ENCODE measurements at places on chromosomes 12 and 14.

GRCh38 chr14:103057028-103057371, 349 bp downstream of the CDC42BPB start:
- DNase-seq: no peak

GRCh38 chr14:70999117-70999516, 91.9 kb downstream of the PCNX1 start:
- no peak for DNase-seq

- peak; percentile 72 for DNase-seq
These were observed 259.1 kb downstream of the PCNX1 start for GRCh38 chr14:71166180-71166837.

GRCh38 chr12:5308996-5309395, 122.9 kb upstream of the NTF3 start:
- no peak for DNase-seq

GRCh38 chr12:82652071-82652470, 34.6 kb upstream of the TMTC2 start:
- no peak for DNase-seq

- DNase-seq: peak; percentile 35
These were observed 2.8 kb upstream of the CNIH1 start for GRCh38 chr14:54443981-54444380.

DNA sequence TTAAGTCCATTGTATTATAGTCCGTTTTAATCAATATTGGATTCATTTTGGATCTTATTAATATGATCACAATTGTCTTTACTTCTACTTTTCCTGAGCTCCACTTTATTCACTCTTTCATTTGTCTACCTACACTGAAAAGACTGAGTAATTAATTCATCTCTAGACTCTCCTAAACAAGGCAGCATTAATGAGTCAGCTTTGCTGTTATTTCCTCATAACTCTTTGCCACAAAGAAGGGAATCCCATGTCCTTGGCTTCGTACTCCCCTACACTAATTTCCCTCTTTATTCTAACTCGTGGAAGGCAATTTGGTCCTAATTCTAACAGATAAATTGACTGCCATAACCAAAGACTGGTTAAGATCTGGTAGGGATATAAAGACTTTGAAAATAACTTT, 91.9 kb downstream of the ARMH4 start:
- DNase-seq: no peak

GRCh38 chr12:33222357-33222756, 217.3 kb downstream of the SYT10 start:
- DNase-seq: no peak

GRCh38 chr12:92995258-92995903, 66.3 kb upstream of the EEA1 start:
- peak; percentile 16 for DNase-seq

- no peak for DNase-seq
These were observed 195.3 kb upstream of the BCL2L14 start for GRCh38 chr12:11875414-11875935.

- DNase-seq: no peak
These were observed 32.7 kb upstream of the YARS2 start for GRCh38 chr12:32788405-32788804.

DNA sequence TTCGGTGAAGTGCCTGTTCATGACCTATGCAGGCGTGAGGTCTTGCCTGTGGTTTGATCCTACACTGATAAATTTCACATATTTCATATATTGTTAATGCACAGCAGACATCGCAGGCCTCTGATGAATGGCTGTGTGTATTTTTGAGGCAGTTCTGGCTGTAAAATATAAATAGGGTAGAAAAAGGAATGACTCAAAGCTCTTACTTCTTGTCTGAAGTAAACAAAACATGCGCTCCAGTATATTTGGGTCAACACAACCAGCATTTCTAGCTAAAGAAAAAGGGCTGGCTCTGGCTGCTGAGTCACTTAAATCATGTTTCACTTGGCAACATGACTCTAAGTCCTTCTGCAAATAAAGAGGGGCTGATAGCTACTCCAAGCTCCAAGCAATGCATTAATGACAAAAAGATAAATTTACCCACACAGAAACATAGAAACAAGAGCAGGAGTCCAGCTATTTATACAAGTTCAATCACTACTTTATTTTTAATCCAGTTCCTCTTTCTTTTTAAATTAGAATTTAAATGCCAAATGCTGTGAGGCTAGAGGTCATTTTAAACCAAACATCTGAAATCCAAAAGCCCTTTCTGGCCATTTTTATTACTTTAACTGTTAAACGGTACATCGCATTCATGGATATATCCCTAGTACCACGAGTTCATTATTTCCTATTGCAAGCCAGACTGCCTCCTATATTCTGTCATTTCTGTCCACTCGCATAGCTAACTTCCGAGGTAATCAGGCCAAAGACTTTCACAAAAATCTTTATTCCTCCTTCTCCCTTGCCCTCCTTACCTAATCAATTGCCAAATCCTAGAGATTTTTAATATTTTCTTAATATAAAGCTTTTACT, 54.3 kb upstream of the TMCC3 start:
- DNase-seq: peak; percentile 90

DNA sequence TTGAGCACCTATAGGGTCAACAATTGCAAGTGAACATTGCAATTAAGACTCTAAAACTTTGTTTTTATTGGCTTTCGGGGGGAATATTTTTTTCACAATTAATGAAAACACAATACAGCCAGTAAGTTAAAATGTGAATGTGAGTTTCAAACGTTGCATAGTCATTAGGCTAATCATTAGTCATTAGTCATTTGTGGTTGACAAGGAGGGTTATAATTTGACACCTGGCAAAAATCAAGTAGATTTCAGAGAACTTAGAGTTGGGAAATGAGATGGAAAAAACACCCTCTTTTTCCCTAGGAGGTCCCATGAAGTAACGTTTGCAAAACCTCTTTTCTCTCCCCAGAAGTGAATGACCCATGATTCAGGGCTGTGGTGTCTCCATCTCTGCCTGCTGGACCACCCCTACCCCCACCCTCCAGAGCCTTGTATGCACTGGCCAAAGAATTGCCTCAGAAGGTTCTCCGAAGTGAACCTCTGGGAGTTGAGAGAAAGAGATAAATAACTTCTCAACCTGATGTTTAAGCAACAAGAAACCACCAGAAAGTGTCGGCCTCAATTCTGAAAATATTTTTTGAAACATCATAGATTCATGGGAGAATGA, 196.3 kb downstream of the PAX9 start:
- no peak for DNase-seq

DNA sequence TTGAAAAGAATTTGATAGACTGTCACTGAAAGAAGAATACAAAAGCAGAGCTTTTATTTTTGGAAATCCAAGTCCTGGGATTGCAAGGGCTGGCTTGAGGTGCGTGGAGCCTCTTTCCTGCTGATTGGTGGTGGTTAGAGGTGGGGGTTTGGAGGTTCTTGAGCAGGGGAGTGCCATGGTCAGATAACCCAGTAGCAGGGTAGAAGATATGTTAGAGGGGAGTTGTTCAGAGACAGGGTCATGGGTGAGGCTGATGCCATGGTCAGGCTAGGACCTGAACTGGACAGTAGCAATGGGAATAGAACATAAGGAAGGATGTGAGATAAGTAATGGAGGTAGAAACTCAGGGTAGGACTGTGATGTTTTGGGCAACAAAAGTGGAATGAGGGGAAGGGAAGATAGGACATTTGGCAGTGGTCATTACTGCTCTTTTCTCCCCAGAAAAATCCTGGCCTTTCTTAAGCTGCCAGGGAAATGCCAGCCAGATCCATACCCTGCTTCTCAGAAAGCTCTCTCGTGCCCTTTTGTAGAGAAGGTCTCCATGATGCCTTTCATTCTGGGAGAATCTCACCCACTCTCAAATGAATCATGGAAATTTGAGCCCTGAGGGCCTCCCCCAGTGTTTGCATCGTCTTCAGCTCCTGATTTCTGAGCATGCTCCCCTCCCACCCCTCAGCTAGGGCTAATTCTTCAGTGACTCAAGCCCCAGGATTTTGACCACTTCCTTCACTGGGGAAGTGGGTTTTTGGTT, 9.5 kb downstream of the EMP1 start:
- peak; percentile 47 for DNase-seq

DNA sequence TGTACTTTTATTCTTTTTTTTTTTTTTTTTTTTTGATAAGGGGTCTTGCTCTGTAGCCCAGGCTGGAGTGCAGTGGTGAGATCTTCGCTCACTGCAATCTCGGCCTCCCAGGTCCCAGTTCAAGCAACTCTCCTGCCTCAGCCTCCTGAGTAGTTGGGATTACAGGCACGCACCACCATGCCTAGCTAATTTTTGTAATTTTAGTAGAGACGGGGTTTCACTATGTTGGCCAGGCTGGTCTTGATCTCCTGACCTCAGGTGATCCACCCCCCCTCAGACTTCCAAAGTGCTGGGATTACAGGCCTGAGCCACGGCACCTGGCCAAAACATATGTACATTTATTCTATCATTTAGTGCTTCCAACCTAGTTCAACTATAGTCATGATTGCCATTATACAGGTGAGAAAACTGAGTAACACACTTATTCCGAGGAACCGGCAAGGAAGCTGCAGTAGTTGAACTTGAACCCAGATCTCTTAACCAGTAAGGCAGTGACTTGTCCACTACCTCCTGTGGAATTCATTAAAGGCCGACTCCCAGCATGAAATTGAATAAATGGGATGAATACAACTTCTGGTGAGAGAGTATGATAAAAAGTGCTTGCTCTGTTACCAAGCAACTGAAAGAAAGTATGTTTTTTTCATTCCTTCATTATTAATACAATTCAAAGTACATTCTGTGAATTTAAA, 755 bp upstream of the ATF7IP start:
- DNase-seq: no peak
